ENCODE measurements at places on chromosomes 2 and 18. TPM values are rescaled to one million over a fixed set of nuclear protein-coding genes. Genes with fewer than 3 reads are reported as not detected.

- no peak for DNase-seq
Observed at GRCh38 chr2:233013027-233013461, at the start of gene NGEF. Gene NGEF, minus strand, starts transcription at chr2:233013256. Its CDS starts 38,366 bp downstream, at chr2:232974890.

The EMILIN1 gene
- total RNA-seq: 28.0 TPM

DNA sequence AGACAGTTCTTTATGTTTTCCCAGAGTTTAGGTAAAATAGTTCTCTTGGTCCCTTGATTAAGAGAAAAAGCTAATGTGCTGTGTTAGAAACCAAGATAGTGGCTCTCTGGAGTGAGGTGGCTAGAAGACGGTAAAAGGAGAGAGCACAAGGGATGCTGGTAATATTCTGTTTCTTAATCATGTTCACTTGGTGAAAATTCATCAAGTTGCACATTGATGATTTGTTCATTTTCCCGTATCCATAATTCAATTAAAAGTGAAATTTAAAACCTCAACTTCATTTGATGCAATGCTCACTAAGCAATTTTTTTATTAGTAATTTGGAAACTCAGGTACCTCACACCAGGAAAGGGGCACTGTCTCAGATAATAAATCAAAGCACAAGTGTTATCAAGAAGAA, 113.8 kb downstream of the NBAS start:
- no peak for DNase-seq

The LYG2 gene
- total RNA-seq: not detected

- DNase-seq: no peak
Observed at GRCh38 chr2:35864141-35864540, 491.4 kb upstream of the CRIM1 start.

The UGT1A3 gene
- total RNA-seq: not detected

GRCh38 chr2:77147153-77147552, 375.0 kb downstream of the LRRTM4 start:
- DNase-seq: no peak

- no peak for DNase-seq
Observed at GRCh38 chr2:82124629-82125028, 1820.1 kb upstream of the LRRTM1 start.

DNA sequence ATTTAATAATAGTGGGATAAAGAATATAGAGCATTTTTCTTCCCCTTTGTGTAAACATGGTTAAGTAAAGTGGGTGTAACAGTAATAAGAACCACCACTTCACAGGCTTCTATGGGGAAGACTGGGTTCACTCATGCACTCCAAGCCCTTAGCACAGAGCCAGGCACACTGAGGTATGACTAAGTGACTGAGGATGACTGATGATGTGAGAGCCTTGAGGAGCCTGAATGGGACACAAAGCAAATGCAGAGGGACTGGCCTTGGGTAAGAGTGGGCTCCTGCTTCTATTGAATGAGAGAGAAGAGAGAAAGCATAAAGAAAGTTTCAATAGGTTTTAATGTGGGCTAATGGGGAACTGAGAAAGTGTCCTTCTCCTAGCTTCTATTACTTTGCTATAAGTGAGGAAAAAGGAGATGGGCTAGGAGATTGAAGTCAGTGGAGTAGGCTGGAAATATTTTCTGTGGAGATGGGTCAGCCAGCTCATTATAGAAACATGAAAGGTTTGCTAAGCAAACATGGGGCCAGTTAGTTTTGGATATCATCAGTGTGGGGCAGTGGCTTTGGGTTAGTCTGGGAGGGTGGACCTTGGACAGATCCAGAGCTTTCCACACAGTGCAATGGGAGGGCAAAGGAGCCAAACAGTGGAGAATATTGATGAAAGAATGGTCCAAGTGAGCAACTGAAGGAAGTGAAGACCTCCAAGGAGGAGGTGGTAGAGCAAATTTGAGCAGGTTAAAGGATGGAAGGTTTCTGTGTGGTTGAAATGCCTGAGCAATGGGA, 20.6 kb downstream of the IL1F10 start:
- no peak for DNase-seq

DNA sequence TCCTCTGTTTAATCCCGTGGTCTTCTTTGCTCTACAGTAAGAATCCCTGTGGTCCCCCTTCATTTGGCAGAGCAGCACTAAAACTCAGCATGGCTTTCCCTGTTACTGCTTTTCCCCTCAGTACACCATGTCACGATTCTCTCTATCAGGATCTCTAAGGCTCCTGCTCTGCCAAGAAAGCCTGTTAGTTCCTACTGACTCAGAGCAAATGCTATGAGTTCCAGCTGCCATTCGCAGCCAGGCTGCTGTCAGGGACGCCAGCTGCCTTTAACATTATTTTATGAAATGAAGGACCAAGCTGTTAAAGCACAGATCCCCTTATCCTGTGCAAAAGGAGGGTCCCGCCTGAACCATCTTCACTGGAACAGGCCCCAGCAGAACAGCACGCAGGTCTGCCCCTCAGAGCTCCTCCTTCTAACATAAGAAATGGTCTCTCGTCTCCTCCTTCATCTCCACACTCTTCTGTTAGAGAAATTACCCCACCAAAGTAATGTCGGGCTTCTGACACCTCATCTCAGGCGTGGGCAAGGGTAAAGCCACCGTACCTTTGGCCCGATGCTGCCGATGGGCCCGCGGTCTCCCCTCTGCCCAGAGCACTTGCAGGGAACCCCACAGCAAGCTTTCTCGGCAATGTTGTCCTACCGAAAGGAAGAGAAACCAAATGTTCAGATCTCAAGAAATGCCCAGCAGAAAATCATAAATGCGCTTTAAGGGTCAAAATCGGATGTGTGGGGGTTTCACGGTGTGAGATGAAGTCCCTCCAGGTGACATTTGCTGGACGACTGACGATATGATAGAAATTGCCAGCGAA, 52.6 kb downstream of the COL6A3 start:
- no peak for DNase-seq

GRCh38 chr2:154673694-154674093, 24.8 kb upstream of the KCNJ3 start:
- DNase-seq: no peak

- DNase-seq: no peak
Observed at GRCh38 chr2:101241158-101241557, 11.5 kb upstream of the CNOT11 start.

DNA sequence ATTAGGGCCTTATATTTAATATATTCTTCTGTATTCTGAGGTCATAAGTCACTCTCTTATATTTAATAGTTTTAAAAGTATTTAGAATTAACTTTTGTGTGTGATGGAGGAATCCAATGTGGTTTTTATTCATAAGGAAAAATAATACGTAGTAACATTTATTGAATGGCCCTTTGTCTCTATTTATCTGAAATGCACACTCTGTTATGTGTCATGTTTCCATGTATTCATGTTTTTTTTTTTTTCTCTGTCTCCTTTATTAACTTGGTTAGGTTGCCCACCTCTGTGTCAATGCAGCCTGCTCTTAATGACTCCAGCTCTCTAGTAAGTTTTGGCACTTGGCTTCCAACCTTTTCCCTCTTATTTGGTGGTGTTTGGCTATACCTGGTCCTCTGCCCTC, 33.8 kb downstream of the RNF144A start:
- no peak for DNase-seq

DNA sequence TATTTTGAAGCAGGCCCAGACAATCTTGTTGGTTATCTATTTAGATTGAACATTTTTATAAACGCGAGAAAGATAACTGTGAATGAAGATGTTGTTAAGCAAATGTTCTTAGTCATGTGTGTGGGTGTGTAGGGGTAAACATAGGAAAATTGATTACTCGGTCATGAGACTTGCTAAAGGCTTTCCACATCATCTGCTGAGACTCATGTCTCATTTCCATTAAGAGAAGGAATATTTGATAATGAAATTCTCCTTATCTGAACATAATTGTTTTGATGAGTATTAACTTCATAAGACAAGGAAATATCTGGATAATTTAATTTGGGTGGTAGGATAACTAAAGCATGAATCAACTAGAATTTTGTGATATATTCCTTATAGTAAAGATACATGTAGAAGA, 19.7 kb downstream of the CCDC102B start:
- no peak for DNase-seq

GRCh38 chr2:167509586-167509985, 621.3 kb downstream of the XIRP2 start:
- DNase-seq: no peak

DNA sequence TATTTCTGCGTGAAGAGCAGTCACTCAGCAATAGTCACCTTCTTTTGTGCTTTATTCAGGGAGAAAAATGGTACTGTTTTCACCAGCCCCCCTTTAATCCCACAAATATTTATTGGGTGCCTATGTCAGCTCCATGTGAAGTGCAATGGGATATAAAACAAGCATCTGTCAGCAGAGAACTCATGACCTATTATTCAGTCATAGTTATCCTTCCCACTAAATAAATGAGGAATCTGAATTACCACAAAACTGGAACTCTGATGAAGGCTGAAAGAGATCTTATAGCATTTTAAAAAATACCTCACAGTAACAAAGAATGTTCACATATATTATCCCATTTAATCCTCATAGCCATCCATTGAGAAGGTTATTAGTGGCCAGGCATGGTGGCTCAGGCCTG, 45.8 kb downstream of the DHX57 start:
- no peak for DNase-seq

The PRR30 gene
- not detected for total RNA-seq

DNA sequence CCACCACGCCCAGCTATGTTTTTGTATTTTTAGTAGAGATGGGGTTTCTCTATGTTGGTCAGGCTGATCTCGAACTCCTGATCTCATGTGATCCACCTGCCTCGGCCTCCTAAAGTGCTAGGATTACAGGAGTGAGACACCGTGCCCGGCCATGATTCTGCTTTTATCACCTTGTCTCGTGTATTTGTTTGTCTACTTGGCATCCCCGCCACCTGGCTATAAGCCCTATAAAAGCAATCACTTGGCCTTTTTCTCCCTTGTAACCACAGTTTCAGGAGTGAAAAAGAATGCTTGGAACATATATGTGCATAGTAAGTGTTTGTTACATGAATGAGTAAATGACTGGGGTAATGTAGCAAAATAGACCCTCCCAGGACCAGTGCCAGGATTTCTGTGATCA, 77.5 kb upstream of the PAPOLG start:
- DNase-seq: no peak

DNA sequence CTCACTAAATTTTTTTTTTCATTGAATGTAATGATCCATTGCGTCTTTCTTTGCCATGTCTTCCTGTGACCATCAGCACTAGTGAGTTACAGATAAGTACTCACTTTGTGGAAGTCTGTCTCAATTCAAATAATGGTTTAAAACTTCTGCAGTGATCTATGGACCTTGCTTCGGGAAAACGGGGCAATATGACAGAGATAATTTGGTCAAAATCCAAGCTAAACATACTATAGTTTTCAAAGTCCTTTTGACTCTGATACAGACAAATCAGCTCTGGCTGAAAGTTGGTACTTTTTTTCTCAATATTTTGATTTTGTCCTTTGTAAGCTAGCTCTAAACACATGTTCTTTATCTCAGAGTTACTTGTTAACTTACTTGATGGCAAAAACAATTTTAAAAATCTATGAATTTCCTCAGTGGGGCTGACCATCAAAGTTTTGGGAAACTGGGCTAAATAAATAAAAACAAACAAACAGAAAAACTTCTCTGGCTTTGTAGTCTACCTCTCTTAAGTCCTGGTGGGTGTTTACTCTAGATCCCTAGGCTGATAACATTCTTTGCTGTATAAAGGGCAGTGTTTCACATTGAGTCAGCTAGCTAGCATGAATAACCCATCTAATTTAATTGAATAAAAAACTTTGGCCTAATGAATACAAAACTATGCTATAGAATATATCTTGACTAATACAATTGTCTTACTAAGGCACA, 327.6 kb downstream of the RDH14 start:
- DNase-seq: no peak

The RAMP1 gene
- total RNA-seq: 135 TPM

The IL18RAP gene
- 0.25 TPM for total RNA-seq

- DNase-seq: no peak
Observed at GRCh38 chr18:35029103-35029502, 12.1 kb upstream of the MAPRE2 start.

The NAT8 gene
- not detected for total RNA-seq

DNA sequence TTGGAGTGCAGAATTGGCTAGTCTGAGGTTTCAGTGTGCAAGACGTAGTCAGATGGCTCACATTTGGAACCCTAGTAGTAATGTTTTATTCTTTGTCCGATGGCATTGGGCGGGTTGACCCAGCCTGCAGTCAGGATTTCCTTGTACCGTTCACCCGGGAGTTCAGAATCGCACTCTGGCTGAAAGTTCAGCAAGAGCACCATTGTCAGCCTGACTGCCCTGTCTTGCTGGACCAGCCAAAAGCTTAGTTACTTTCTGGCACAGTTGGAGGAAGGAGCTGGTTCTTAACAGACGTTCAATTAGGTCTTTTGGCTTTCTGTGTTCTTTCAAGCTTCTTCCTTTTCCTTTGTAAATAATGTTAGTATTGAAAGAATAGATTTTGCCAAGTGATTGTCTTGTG, 18.6 kb downstream of the RMC1 start:
- no peak for DNase-seq

The SCYGR1 gene
- not detected for total RNA-seq

- no peak for DNase-seq
Observed at GRCh38 chr18:26477828-26478466, 70.4 kb downstream of the KCTD1 start.

GRCh38 chr2:2574401-2575180, 243.5 kb upstream of the MYT1L start:
- DNase-seq: no peak

- DNase-seq: no peak
Observed at GRCh38 chr2:83282043-83282795, 1176.9 kb downstream of the SUCLG1 start.

The LRRTM1 gene
- total RNA-seq: 0.09 TPM

DNA sequence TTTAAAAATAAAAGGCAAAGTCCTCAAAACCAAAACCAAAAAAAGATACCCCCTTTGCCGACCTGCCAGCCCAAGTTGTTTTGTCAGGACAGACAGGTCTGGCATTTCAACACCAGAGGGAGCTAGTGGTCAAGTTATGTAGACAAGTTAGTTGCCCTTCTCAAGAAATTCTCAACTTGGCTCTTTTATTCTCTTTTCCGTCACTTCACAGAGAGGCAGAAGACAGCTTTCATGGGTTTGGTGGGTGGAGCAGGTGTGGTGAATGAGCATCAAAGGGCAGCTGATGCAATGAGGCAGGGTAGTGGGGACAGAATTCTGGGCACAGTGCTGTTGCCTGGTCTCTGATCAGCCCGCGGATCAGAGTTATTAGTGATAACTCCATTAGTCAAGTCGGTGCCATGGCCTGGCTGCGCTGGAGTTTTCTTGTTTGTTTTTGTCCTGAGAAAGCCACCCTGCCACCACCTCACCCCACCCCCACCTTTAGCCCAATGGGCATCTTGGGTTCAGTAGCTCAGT, 303.7 kb upstream of the EPAS1 start:
- no peak for DNase-seq

GRCh38 chr18:25795213-25795612, 295.2 kb downstream of the SS18 start:
- DNase-seq: no peak

- no peak for DNase-seq
Observed at GRCh38 chr2:174335988-174336500, 1.3 kb downstream of the SP9 start.

The CFAP221 gene
- total RNA-seq: 1.1 TPM

DNA sequence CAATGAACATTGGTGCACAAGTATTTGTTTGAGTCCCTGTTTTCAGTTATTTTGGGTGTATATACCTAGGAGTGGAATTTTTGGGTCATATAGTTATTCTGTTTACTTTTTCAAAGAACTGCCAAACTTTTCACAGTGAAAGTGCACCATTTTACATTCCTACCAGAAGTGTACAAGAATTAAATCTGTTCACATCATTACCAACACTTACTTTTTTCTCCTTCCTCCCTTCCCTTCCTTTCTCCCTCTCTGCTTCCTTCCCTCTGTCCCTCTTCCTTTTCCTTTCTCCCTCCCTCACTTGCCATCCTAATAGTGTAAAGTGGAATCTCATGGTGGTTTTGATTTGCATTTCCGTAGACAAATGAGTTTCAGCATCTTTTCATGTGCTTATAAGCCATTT, 11.9 kb downstream of the ADNP2 start:
- no peak for DNase-seq

Data from heart left ventricle (tissue), 16 donors.